ENCODE measurements at places on chromosomes 16 and 17. TPM values are rescaled to one million over a fixed set of nuclear protein-coding genes. Genes with fewer than 3 reads are reported as not detected.

Gene SLC25A39
- polyA plus RNA-seq = 111 TPM

Gene SMTNL2
- polyA plus RNA-seq = 10.1 TPM

Gene CX3CL1
- polyA plus RNA-seq = 30.6 TPM

DNA sequence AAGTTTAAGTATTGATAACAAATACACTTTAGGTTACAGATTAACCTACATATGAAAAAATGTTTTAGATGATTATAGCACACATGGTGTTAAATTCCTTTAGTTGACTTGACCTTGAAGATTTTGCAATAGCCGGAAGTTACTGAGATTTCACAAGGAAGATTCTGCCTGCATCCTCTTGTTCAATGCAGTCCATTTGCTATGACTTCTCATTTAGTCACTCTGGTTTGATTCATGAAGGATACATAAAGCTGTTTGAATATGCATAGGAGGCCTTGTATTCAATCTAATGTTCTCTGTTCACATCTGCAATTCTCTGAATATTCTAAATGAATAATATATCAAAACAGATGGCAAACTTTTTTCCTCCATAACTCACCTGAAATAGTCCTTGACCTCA is 870.2 kb upstream of the GOT2 start:
- H3K27me3 ChIP-seq = no peaks in the 10 kb centered on the region
- no peak for DNase-seq
- H3K36me3 ChIP-seq = no peaks in the 10 kb centered on the region

DNA sequence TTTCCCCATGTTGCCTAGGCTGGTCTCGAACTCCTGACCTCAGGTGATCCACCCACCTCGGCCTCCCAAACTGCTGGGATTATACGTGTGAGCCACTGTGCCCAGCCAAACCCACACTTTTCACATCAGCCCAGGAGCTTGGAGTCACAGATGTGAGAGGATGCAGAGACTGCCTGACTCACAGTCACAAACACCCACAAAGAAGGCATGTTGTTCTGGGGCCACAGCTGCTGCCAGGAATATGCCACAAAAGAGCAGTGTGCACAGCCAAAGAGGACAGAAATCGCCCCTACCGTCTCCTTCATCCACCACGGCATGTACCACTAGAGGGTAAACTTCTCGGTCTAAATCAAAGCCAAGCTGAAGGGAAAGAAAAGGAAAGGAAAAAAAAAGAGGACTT is 25.1 kb upstream of the FOXJ1 start:
- no peak overlapping the region for H3K27ac ChIP-seq
- peaks cover 13% of the 10 kb centered on the region for H3K4me1 ChIP-seq
- no peaks in the 10 kb centered on the region for H3K36me3 ChIP-seq
- no peaks in the 10 kb centered on the region for H3K27me3 ChIP-seq

- no peak overlapping the region for H3K27ac ChIP-seq
- no peaks in the 10 kb centered on the region for H3K4me1 ChIP-seq
- DNase-seq = peak; percentile 40
These were observed 381.6 kb upstream of the ASIC2 start for GRCh38 chr17:33674685-33675084.

- no peaks in the 10 kb centered on the region for H3K36me3 ChIP-seq
- H3K4me1 ChIP-seq = no peaks in the 10 kb centered on the region
- H3K27me3 ChIP-seq = peaks cover 25% of the 10 kb centered on the region
- no peak overlapping the region for H3K4me3 ChIP-seq
These were observed 4.3 kb downstream of the SCNN1B start for GRCh38 chr16:23306199-23307100.

GRCh38 chr17:58840820-58841612 is 85.4 kb downstream of the PPM1E start:
- DNase-seq = no peak
- H3K27ac ChIP-seq = no peak overlapping the region
- no peaks in the 10 kb centered on the region for H3K4me1 ChIP-seq
- no peaks in the 10 kb centered on the region for H3K36me3 ChIP-seq
- no peak overlapping the region for H3K4me3 ChIP-seq

GRCh38 chr17:67546578-67547527 is 169.8 kb downstream of the PITPNC1 start:
- no peaks in the 10 kb centered on the region for H3K36me3 ChIP-seq
- H3K4me3 ChIP-seq = no peak overlapping the region
- H3K27me3 ChIP-seq = no peaks in the 10 kb centered on the region
- DNase-seq = peak; percentile 45
- peaks cover 4% of the 10 kb centered on the region for H3K4me1 ChIP-seq

GRCh38 chr17:67753026-67753425 is 35.3 kb downstream of the NOL11 start:
- no peak for DNase-seq
- H3K36me3 ChIP-seq = peaks cover 18% of the 10 kb centered on the region
- no peaks in the 10 kb centered on the region for H3K27me3 ChIP-seq
- H3K27ac ChIP-seq = no peak overlapping the region

DNA sequence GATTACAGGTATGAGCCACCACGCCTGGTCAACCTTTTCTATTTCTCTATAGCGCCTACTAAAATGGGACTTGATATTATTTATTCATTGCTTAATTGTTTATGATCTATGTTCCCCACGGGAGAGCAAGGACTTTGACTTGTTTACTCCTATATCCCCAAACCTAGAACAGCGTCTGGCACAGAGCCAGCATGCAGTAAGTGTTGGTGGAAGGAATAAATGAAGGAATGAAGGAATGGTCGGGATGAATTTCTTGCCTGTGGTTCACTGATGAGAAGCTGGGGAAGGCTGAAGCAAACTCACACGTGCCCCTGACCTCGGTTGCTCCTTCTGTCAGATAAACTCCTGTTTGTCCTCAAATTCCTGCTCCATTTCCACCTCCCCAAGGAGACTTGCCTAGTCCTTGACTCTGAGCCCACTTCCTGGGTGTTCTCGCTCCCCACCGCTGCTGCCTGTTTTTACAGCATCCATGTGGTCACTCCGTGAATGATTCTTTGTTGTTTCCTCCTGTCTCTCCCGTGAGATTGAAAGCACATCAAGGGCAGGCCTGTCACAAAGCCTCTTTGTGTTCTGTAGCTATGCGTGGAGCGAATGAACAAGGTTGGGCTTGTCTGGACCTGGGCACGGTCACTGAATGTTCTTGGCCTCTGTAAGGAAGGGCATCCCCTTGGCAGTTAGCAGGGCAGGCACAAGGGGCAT is 17.3 kb downstream of the C17orf100 start:
- DNase-seq = no peak
- H3K36me3 ChIP-seq = no peaks in the 10 kb centered on the region
- H3K27me3 ChIP-seq = no peaks in the 10 kb centered on the region
- no peak overlapping the region for H3K27ac ChIP-seq

GRCh38 chr17:7705269-7706255 is 560 bp downstream of the EFNB3 start:
- H3K27ac ChIP-seq = no peak overlapping the region
- peaks cover 16% of the 10 kb centered on the region for H3K36me3 ChIP-seq
- DNase-seq = no peak
- H3K27me3 ChIP-seq = peaks cover 51% of the 10 kb centered on the region

DNA sequence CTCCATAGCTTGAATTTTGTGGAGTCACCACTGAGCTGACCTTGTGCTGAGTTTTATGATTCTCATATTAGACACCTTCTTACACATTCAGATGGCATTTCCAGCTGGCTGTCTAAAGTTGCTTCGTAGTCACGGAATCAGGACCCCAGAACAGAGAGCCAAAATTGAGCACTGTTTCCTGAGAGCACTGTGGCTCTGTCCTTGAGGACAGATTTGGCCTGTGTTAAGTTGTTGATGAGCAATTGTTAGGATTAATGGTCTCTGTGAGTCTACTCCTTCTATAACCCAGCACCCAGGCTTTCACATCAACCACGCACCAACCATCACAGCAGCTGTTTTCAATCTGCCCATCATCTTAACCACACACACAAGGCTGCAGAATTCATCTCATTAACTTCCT is 277.5 kb upstream of the HSBP1 start:
- H3K27me3 ChIP-seq = no peaks in the 10 kb centered on the region
- no peaks in the 10 kb centered on the region for H3K4me1 ChIP-seq
- H3K27ac ChIP-seq = no peak overlapping the region
- DNase-seq = no peak

- H3K4me1 ChIP-seq = no peaks in the 10 kb centered on the region
- H3K27ac ChIP-seq = no peak overlapping the region
- H3K4me3 ChIP-seq = no peak overlapping the region
These were observed 102.6 kb downstream of the SDR42E1 start for GRCh38 chr16:81908466-81909262.

GRCh38 chr17:15249487-15249886 is 15.6 kb downstream of the PMP22 start:
- peaks cover 5% of the 10 kb centered on the region for H3K4me1 ChIP-seq
- H3K4me3 ChIP-seq = no peak overlapping the region
- no peak overlapping the region for H3K27ac ChIP-seq
- peaks cover 56% of the 10 kb centered on the region for H3K36me3 ChIP-seq

- no peaks in the 10 kb centered on the region for H3K36me3 ChIP-seq
- no peak overlapping the region for H3K4me3 ChIP-seq
- no peaks in the 10 kb centered on the region for H3K4me1 ChIP-seq
These were observed 346.5 kb upstream of the XYLT1 start for GRCh38 chr16:17817260-17817659.

DNA sequence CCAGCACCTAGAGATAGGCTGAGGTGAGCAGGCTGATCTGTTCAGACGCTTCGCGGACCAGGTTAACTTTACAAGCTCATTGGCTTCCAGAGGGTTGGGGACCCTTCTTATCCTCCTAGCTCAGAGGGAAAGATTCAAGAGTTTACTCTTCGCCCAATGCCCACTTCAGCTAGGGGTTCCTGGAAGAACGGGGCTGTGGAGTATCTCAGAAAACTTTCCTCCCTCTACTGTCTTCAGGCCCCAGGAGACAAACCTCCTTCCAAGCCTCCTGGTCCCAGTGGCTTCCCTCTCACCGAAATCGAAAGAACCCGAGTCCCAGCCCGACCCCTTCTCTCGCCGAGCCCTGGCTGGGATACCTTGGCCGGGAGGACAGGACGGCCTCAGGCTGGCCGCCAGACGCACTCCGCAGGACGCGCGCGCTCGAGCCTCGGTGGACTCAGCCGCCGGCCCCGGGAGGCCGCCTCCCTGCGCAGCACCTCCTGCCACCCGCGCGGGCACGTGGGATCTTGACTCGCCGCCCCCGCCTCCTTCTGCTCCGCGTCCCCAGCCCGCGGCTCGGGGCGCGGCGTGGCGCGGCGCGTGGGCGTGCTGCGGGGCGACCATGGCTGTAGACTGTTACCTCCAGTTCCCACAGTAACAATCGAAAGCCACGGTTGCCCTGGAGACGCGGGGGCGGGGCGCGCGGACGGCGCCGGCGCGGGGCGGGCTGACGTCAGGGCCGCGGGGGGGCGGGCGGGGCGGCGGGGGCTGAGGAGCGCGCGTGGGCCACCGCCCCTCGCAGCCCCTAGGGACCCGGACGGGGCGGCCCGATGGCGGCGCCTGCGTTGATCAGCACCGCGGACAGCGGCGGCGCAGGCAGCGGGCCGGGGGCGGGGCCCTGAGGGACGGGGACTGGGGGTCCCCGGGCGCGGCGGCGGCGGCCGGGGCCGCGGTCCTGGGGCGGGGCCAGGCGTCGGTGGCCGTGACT is 5.3 kb upstream of the HIC1 start:
- peaks cover 2% of the 10 kb centered on the region for H3K36me3 ChIP-seq
- DNase-seq = peak; percentile 68
- H3K4me1 ChIP-seq = peaks cover 16% of the 10 kb centered on the region
- peaks cover 47% of the 10 kb centered on the region for H3K27me3 ChIP-seq
- peak overlapping the region; percentile 27 for H3K27ac ChIP-seq
- H3K4me3 ChIP-seq = peak overlapping the region; percentile 56
